ENCODE measurements at places on chromosomes 7 and 10. TPM values are rescaled to one million over a fixed set of nuclear protein-coding genes. Genes with fewer than 3 reads are reported as not detected.

TAC1 gene
- not detected for total RNA-seq

GIMAP6 gene
- 0.15 TPM for total RNA-seq

ZNF511 gene
- 23.7 TPM for total RNA-seq

STAG3 gene
- 1.6 TPM for total RNA-seq

RHOBTB1 gene
- total RNA-seq = 16.0 TPM

SPDYE5 gene
- total RNA-seq = not detected

NUDT5 gene
- 62.2 TPM for total RNA-seq

SPAM1 gene
- total RNA-seq = not detected

HABP2 gene
- total RNA-seq = not detected

FXYD4 gene
- total RNA-seq = not detected

LBX1 gene
- total RNA-seq = not detected

BLNK gene
- not detected for total RNA-seq

PAX4 gene
- not detected for total RNA-seq

PDCD11 gene
- total RNA-seq = 25.5 TPM

RASSF4 gene
- 15.1 TPM for total RNA-seq

CHRM2 gene
- 1.7 TPM for total RNA-seq

HKDC1 gene
- under 0.01 TPM for total RNA-seq

GPR15LG gene
- total RNA-seq = not detected

PDK4 gene
- 0.29 TPM for total RNA-seq

TRPV5 gene
- not detected for total RNA-seq

BHLHA15 gene
- total RNA-seq = not detected

PCDH15 gene
- under 0.01 TPM for total RNA-seq

FAM131B gene
- 3.9 TPM for total RNA-seq

PLAC9 gene
- 15.5 TPM for total RNA-seq

CNPY1 gene
- not detected for total RNA-seq

ACADSB gene
- total RNA-seq = 8.1 TPM

AVL9 gene
- total RNA-seq = 51.1 TPM

NEUROG3 gene
- total RNA-seq = not detected

ELFN1 gene
- total RNA-seq = 7.6 TPM

ENKUR gene
- under 0.01 TPM for total RNA-seq

ATP5MK gene
- total RNA-seq = 91.6 TPM

TSPAN15 gene
- 0.44 TPM for total RNA-seq

EGFR gene
- 88.3 TPM for total RNA-seq

TET1 gene
- total RNA-seq = 4.7 TPM

C10orf90 gene
- not detected for total RNA-seq

PNLIP gene
- total RNA-seq = not detected

GALNT17 gene
- total RNA-seq = not detected

Measured in smooth muscle cell of trachea (primary cell).